ENCODE measurements at places on chromosomes 6 and 20.

GRCh38 chr20:57749869-57750268 is 40.1 kb upstream of the PMEPA1 start:
- DNase-seq = no peak

DNA sequence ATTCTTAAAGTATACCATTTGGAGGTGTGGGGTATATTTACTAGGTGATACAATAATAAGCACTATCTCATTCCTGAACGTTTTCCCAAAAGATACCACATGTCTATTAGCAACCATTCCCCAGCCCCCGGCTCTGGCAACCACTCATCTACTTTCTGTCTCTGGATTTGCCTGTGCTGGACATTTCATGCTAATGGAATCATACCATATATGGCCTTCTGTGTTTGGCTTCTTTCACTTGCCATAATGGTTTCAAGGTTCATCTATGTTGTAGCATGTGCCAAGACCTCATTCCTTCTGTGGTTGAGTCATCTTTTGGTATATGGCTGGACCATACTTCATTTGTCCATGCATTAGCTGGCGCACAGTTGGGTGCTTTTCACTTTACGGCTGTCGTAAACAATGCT is 39.7 kb downstream of the BCAS4 start:
- DNase-seq = no peak

DNA sequence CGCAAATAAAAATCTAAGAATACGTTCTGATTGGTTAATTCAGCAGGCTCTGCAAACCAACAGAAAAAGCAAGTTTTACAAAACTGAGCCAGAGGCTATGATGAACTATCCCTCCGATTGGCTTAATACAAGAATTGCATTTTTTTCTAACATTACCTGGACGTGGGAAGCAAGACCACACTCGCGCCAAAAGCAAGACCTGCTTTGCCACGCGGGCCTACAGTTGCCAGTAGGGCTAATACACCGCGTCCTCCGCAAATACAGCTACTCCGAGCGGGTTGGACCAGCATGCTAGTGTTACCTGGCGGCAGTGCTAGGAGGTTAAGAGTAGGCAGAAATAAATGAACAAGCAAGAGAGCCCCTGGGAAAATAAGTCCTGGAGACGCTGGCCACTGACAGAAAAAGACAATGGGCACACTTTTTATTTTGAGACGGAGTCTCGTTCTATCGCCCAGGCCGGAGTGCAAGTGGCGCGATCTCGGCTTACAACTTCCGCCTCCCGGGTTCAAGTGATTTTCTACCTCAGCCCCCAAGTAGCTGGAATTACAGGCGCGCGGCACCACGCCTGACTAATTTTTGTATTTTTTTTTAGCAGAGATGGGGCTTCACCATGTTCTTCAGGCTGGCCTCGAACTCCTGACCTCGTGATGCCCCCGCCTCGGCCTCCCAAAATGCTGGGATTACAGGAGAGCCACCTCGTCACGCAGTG is 131.9 kb upstream of the BTN3A2 start:
- no peak for DNase-seq

- DNase-seq = peak; percentile 63
Measured at GRCh38 chr20:57682184-57683101, 27.4 kb downstream of the PMEPA1 start.

- DNase-seq = no peak
Measured at GRCh38 chr6:22451962-22452361, 117.4 kb upstream of the HDGFL1 start.

DNA sequence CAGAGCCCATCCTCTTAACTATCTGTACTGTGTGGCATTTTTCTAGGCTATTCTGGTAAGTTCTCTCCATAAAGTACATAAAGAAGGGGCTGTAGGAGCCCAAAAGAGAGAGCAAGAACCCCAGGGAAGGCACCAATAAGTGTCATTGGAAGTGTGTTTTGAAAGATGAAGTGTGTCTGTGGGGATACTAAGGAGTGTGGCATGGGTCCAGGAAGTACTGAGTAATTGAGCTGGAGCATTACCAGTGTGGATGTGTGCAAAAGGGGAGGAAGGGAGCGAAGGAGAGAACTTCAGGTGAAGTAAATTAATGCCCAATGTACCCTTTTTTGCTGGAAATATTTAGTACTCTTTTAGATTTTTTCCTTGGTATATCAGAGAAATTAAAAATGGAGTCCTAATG is 63.9 kb downstream of the KCNS1 start:
- DNase-seq = no peak

DNA sequence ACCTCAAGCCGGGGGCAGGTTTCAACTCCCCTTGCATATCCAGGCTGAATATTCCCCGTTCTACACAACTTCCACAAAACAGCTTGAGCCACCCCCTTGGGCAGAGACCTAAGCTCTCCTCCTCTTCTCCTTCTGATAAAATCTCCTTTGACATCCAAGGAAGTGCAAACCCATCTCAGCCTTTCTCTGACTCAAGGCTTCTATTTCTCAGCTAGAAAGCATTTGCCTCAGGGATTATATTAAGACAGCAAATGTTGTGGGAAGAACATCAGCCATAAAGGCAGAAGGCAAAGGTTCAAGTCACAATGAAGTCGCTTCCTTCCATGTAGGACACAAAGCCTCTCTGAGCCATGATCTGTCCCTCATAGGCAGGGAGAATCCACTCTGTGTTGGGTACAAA is 386.6 kb upstream of the ARID1B start:
- DNase-seq = no peak

- DNase-seq = no peak
Measured at GRCh38 chr20:58619077-58619863, 31.8 kb upstream of the STX16 start.

GRCh38 chr6:13794184-13794583 is 20.2 kb downstream of the MCUR1 start:
- DNase-seq = no peak
